ENCODE measurements at places on chromosomes 4 and X.

DNA sequence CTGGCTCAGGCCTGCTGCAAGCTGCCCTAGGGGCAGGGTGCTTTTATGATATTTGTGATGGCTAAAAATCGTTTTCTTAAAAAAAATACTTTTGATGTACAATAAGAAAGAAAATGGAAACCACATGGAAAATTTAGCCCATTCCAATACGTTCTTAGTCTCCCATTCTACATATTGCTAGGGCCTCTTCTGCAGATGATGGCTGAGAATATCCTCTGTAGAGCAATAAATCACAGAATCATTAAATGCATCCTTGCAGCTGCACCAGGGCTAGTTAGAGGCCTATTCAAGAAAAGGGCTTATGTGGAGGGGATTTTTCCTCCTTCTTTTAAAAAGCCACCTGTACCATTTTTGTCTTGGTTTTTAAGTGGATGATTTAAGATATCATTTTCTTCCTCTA, 97.6 kb upstream of the C1GALT1C1 start:
- DNase-seq = no peak

DNA sequence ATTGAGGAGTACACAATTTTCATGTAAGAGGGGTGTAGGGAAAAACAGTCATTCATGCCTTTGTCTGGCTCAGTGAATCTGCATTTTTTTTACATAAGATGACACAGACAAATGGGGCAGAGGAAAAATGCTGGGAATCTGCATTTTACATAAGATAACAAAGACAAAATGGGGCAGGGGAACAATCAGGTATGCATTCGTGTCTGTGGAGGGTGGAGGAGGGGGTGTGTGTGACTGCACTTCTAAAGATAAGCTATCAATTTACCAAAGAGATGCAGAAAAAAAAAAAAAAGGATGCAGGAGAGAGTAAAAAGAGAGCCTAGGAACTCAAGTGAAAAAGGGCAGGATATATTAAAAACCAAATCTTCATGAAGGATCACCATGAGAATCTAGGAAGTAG, 637.4 kb downstream of the ZNF674 start:
- DNase-seq = no peak

DNA sequence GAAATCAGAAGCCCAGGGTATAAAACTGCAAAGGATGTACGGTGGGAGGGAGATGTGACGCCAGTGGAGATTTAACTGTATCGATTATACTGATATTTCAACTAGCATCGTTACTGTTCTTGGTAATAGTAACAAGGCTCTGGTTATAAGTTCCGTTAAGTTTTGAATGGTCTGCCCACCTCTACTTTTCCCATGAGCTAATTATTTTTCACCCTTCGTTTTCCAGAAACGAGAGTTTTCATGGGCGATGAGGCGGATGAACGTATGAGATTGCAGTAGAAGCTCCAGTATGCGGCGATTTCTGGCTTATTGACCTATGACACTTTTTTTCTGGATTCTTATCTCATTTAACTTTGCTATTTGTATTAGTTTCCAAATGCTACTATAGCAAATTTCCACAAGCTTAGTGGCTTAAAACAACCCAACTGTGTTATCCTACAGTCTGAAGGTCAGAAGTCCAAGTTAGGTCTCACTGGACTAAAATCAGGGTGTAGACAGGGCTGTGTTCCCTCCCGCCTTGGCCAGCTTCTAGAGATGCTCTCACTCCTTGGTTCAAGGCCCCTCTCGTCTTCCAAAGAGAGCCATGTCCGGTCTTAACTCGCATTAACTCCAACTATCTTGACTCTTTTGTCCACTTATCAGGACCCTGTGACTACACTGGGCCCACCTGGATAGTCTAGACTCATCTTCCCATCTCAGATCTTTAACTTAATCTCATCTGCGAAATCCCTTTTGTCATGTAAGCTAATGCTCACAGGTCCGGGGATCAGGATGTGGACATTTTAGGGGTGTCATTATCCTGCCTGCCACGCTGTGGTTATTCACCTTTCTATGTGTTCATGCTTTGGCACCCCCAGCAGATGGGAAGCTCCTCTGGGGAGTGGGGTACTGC, 122.5 kb downstream of the IRF2 start:
- DNase-seq = no peak

DNA sequence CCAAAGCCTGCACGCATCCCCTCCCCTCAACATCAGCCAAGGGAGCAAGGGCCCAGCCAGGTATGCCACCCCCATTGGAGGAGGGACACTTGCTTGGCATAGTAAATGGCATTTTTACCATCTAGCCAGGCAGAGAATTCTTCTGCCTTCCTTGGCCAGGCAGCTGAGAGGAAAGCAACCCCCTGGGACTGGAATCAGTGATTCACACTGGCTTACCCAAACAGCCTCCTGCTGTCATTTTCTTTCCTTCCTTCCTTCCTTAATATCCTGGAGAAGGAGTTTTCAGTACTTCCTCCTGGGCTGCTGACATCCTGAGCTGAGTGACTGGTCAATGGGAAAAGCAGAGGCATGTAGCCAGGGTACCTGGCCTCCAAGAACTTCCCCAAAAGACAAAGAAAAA, 28.6 kb upstream of the KIAA1210 start:
- no peak for DNase-seq

DNA sequence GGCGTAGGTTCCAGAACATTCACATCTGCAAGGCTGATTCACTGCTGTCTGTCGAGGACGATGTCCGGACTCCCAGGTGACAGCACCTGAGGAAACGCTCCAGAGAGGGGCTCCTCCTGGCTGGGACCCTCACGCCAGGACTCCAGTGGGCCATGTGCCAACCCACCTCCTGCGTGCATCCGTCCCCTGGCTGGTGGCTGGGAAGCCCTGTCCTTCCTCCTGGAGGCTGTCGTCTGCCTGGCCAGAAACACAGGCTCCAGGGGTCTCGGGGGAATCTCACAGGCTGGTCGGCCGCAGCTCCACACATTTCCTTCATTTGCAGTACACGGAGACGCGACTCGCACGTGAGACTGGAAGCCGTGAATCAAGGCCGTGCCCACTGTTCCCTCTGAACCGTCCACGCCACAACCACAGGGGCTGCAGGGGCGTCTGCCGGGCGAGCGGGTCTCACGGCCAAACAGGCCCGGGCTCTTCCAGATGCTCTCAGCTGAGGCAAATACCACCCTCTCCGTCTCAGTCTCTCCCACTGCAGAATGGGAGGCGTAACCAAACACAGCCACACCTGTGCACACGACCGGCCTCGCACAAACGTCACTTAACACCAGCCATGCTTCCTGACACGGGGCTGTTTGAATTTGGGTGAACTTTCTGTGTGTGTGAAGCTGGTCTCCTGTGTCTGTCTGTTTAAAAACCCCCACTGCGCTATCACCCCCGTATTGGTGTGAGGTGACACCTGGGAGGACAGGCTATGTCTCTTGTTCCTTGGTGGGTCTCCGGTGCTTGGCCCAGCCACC, 38.7 kb upstream of the MXD4 start:
- DNase-seq = no peak

- no peak for DNase-seq
Observed at GRCh38 chrX:39499996-39500395, 597.8 kb downstream of the BCOR start.

DNA sequence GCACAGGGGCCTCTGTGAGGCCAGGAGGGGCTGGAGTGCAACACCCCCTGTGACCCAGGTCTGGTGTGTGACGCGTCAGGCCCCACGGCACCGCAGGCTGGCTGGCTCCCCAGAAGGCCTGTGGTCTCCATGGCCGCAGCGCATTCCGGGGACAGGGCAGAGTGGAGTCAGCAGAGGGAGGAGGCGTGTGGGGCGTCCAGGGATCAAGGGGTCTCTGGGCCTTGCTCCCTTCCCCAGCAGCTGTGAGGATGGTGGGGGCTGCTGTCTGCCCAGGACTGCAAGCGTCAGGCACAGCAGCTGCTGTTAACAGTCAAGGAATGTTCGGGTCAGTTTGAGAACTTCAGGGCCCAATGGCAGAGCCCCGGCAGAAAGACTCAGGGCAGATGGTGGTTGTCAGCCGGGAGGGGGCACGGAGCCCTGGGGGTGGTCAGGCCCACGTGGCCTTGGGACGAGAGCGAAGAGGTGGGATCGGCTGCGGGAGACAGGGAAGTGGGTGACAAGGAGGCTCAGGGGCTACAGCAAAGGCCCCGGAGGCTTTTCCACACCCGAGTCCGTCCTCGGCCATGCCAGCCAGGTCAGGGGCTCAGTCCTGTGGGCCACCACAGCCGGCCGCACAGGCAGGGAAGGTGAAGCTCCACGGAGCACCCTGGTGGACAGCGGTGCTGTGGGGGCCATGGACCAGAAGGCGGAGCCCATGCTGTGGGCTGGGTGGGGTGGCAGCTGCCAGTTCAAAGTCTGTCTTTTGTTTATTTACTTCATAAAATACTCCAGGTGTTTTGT, 18.3 kb downstream of the PCGF3 start:
- DNase-seq = no peak

DNA sequence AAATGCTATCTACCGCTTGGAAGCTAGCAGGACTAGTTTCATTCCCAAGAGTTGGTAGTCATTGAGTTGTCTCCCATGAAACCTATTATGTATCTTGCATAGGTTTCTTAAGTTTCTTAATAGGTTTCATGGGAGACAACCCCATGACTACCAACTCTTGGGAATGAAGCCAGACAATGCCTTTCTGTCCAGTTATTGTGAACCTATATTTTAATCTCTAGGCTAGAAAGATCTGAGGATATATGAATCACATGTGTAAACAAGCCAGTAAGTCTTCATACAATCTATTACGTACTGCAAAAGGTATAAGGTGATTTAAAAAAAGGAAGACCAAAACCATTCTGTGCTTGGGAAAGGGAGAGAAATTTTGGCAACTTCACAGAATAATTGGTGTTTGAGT, 162.6 kb downstream of the INPP4B start:
- no peak for DNase-seq

DNA sequence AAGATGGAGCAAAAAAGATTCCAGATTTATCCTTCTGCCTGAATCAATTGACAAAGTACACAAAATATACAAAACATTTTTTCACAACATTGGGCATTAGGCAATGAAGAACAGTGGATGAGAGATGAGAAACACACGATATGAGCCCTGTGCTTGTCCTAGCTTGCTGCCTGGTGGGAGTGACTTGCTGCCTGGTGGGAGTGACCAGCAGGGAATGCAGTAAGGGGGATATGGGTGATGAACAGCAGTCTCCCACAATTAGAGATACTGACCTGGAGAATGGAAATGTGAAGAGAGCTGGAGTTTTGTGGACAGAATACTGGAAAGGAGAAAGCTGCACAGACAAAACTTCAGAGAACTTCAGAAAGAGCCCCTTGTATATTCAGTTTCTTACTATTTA, 629.4 kb upstream of the FRG1 start:
- DNase-seq = no peak

GRCh38 chr4:14700544-14700943, 301.7 kb upstream of the CPEB2 start:
- DNase-seq = no peak

- no peak for DNase-seq
Observed at GRCh38 chrX:130552444-130553073, 150.8 kb downstream of the RBMX2 start.

- no peak for DNase-seq
Observed at GRCh38 chr4:110989125-110989524, 366.2 kb upstream of the PITX2 start.

GRCh38 chr4:58214376-58214775, 1104.2 kb upstream of the IGFBP7 start:
- no peak for DNase-seq

- no peak for DNase-seq
Observed at GRCh38 chrX:148923631-148924030, 423.2 kb downstream of the AFF2 start.

DNA sequence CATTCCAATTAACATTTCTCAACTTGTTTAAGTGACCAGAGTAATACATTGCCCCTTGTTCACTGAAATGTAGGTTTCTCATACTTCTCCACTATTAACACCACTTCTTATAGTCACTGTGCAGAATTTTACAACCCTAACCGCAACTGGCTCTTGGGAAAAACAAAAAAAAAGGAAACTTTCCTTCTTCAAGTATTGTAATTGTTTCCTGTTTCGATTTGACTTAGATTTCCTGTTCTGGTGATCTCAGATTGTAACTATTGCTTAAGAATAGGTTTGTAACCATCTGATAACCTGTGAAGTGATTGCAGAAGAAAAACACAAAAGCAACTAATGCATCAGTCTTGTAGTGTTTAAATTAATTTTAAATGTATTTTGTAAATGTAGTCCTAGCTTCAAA, 594.7 kb upstream of the GALNT7 start:
- no peak for DNase-seq

- DNase-seq = no peak
Observed at GRCh38 chr4:158102904-158103303, 69.9 kb downstream of the GASK1B start.
